Right atrium auricular region (tissue), 2 donors: ENCODE measurements at places on chromosomes 3 and 15. TPM values are rescaled to one million over a fixed set of nuclear protein-coding genes. Genes with fewer than 3 reads are reported as not detected.

DNA sequence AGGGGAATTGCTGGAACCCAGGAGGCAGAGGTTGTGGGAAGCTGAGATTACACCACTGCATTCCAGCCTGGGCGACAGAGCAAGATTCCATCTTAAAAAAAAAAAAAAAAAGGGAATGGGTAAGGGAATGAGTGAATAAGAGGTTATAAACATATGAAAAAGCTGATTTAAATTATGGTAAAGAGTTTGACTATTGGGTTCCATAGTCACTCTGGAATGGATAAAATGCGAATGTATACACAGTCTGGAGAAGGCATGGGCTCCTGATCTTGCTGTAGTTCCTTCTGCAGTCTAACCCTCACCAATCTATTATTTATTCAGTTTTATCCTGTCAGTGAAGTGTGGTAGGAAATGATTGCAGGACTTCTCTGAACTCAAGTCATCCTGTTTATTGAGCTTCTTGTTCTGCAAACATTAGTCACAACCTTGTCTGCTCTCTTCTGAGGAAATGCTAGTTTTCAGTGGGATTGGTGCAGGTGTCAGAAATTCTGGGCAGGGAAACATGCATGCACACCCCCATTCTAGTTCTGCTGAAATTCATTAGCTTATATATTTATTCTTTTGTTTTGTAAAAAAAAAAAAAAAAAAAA, 190.9 kb upstream of the CFAP20DC start:
- DNase-seq = no peak

GRCh38 chr3:3842356-3842755, 43.1 kb downstream of the LRRN1 start:
- no peak for DNase-seq

Gene SLC38A3
- total RNA-seq = 7.9 TPM

DNA sequence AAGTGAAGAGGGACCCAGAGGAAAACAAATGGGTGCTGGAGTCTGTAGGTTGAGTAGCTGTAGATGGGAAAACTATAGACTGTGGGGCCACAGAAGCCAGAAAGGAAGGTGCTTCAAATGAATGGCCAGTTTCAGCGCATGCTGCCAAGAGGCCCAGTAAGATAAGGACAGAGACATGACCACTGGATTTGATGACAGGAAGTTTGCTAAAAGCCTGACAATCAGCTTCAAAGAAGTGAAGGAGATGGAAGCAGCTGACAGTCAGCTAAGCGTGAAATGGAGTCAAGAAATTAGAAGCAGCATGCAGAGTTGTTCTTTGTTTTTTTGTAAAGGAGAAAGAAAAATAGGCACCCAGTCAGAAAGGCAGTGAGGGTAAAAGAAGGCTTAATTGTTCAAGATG, 24.9 kb downstream of the TXNRD3 start:
- DNase-seq = no peak

- no peak for DNase-seq
Measured at GRCh38 chr3:25527801-25528200, 99.7 kb downstream of the RARB start.

DNA sequence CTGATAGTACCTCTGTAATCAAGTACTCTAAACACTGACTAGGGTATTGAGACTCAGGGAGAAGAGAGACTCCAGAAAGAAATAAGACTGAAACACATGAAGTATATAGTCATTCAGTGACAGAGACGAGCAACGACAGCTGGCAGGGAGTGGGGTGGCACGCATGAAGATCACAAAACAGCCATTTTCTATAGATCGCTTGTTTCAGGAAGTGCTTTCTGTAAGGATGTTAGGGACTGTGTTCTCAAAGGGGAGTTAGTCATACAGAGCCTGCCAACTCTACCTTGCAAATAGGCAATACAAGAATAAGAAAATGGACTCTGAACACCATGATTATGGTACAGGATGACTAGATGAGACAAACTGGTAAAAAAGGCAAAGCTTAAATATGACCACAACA, 139.5 kb downstream of the TBL1XR1 start:
- DNase-seq = no peak

Gene CPNE9
- total RNA-seq = not detected

DNA sequence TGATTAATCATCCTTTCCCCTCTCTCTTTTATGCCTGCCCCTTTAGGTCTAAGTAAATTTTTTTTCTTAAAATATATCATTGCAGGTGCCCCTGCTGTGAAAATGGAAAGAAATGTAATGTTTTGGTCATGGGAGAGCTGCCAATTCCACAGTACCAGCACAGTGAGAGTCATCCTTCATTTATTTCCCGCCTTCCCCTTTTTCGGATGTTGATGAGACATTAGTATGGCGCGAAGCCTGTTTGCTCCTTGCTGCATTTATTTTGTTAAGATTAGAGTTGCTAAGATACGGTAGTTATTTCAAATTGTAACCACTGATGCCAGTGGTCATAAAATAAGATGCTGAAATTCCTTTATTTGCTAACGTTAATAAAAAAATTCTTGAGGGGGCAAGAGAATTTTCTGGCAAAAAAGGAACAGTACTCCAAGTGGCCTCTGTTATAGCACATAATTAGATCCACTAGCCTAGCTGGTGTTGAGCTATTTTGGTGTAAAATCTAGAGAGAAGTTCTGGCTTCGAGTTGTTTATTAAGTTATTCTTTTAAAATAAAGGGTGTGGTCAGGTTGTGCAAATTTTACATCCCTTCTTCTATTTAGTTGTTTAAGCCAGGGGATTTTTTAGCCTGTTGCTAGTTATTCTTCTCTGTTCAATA, 62.8 kb downstream of the MDFIC2 start:
- DNase-seq = no peak

DNA sequence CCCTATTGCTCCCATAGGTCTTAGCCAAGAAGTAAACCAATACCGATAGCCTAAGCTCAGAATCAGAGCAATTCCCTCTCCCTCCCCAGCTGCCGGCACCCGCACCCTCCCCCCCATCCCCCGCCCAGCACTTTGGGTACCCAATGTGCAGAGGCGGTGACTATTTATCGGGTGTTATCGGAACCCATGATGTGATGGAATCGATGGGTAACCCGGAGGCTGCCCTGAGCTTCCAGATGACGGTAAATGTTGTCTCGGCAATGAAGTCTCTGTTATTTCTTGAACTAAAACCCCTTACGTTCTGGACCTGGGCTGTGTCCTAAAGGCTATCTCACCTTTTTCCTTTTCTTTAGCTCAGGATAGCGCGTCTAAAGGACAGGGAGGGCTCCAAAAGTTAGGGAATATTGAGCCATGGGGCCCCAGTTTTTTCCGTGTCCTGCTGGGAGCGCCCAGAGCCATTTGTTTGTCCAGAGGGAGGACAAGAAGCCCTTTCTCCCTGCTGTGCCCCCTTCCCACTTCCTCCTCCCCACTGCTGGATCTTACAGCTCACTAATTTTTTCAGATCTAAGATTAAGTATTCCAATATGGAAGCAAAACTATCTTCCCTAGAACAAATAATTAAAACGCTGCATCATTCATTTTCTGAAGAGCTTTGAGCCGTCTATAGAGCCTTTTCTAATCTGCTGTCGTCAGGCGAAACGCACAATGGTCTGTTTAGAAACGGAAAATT, 1.5 kb downstream of the SLITRK3 start:
- no peak for DNase-seq

DNA sequence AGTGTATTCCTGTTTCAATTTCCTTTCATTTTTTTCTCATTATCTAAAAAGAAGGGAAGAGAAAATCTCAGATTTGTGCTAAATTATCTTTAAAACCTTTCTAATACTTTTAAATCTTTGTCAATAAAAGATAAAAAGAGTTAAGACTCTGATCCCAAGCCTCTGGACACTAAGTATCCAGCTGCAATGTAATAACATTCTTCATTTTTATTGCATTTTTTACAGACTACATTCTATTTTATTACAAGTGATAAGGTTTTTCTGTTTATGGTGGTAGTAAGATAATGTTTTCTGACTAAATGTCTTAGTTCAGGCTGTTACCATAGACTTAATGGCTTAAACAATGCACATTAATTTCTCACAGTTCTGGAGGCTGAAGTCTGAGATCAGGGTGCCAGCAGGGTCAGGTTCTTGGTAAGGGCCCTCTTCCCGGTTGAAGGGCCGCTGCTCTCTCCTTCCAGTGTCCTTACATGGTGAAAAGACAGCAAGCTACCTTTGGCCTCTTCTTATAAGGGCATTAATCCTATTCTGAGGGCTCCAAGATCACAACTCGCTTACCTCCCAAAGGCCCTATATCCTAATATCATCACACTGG, 19.7 kb downstream of the KCNAB1 start:
- DNase-seq = no peak

- DNase-seq = no peak
Measured at GRCh38 chr3:150970665-150971324, 1.7 kb downstream of the CLRN1 start.

Gene CPLX3
- total RNA-seq = 1.1 TPM

Gene ISL2
- total RNA-seq = not detected

Gene CCDC14
- 7.7 TPM for total RNA-seq

GRCh38 chr3:155960060-155960459, 89.6 kb downstream of the GMPS start:
- no peak for DNase-seq

Gene RLBP1
- total RNA-seq = not detected

Gene SCAANT1
- total RNA-seq = not detected

Gene TEX55
- not detected for total RNA-seq

DNA sequence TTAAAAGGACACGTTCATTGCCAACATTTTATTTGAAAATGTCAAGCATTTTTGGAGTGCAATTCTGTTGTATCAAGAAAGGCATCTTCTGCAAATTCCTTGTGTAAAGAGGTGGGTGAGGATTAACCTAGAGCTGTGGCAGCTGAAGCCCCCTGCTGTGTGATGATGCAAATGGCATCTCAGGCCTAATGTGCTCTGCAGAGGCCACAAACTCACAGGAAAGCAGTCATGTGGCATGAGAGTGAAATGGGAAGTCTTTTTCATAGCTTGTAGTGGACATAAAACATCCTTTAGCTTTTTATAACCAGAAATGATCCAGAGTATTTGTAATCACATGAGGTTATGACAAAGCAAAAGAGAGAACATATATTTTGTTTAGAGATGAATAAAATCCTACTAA, 6.4 kb downstream of the CADM2 start:
- DNase-seq = no peak

- DNase-seq = peak; percentile 51
Measured at GRCh38 chr15:92652576-92652966, 3.0 kb downstream of the FAM174B start.

GRCh38 chr3:30467596-30468238, 138.7 kb upstream of the TGFBR2 start:
- DNase-seq = no peak

- no peak for DNase-seq
Measured at GRCh38 chr15:61657461-61657860, 402.8 kb downstream of the VPS13C start.

DNA sequence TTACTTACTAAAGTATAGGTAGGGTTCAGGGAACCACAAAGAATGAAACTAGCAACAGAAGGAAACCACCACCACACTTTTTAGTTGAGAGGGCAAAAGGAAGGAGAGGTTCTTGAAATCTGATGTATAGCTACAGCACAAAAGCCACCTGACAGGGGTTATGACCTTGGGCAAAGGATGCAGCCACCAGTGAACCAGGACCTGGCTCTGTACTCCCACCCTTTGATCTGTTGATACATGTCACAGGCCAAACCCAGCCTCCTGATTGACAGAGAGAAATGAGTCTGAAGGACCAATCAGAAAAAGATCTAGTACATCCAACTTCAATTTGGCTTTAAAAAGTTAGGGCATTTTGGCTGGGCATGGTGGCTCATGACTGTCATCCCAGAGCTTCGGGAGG, 20.0 kb upstream of the BLM start:
- DNase-seq = no peak

DNA sequence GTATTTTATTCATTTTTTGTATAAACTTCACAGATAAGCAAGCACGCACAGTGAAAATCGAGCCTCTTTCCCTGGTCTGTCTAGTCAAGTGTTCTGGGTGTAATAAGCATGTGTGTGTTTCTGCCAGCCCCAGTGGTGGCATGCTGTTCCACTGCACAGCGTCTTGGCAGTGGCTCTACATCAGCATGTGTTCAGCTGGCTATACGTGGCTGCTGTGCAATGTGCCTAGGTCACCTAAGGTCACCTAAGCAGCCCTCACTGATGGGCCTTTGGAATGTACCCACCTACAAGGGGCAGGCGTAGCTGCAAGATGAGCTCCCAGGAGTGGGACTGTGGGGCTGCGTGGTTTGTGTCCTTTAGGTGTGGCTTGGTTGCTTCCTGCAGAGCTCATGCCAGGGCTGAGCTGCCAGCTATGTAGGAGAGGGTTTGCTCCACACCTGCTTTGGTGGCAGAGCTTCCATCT, 4.9 kb downstream of the LIMD1 start:
- no peak for DNase-seq

DNA sequence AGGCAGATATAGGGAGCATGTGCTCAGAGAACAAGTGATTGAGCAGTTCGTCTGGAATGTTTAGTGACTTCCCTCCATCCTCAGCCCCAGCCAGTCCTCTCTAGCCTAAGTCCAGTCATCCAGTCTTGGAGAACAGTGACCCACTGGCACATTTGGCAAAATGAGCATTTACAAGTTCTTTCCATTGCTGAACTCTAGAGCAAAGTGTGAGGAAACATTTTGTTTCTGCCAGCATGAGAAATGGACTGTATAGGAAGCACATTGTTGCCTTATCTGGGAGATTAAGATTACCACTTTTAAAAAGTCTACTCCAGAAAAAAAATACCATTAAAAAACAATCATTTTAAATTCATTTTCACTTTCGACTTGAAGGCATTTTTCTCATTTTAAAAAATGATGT, 353.6 kb downstream of the SHQ1 start:
- DNase-seq = no peak

Gene LRRC3B
- not detected for total RNA-seq

Gene XCR1
- not detected for total RNA-seq

GRCh38 chr3:183218826-183219225, 34.2 kb upstream of the B3GNT5 start:
- DNase-seq = no peak

DNA sequence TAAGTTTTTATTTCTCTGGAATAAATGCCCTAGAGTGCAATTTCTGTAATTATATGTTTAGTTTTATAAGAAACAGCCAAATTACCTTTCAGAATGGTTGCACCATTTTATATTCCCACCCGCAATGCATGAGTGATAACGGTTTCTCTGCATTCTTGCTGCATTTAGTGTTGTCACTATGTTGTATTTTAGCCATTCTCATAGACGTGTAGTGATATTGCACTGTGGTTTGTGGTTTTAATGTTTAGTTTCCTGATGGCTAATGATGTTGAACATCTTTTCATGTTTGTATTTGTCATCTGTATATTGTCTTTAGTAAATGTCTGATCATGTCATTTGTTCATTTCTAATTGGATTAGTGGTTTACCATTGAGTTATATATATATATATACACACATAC, 73.0 kb upstream of the GOLIM4 start:
- DNase-seq = no peak

Gene ROPN1
- not detected for total RNA-seq

Gene THPO
- total RNA-seq = 0.55 TPM

GRCh38 chr3:127459891-127460290, 130.6 kb downstream of the TPRA1 start:
- DNase-seq = no peak
